ENCODE measurements at places on chromosomes 5 and 9.
A peak's percentile ranks its signal among the peaks of the same experiment; 100 is the strongest.

DNA sequence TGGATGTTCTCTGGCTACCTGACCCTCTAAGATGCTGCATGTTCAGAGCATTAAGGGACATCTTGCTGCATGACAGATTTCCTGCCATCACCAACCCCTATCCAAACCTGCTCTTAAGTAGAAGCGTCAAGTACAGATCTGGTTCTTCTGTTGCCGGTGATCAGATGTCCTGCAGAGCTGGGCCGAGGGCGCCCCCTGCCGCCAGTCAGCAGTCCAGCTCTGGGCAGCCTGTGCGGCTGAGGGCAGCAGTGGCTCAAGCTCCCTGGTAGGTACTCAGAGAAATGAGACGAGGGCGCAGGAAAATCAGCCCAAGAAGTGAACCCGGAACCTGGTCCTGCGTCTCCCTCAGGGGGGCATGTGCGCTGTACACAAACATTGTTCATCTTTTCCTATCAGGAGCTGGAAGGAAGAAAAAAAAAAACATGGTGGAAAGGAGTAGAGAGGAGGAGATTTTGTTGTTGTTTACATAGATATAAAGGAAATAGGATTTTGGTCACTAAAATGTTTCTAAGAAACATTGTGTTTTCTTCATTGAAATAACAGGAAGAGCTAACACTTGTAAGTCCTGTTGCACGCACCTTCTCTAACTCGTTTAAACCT, 95.8 kb downstream of the CFAP90 start:
- peak; percentile 30 for DNase-seq

DNA sequence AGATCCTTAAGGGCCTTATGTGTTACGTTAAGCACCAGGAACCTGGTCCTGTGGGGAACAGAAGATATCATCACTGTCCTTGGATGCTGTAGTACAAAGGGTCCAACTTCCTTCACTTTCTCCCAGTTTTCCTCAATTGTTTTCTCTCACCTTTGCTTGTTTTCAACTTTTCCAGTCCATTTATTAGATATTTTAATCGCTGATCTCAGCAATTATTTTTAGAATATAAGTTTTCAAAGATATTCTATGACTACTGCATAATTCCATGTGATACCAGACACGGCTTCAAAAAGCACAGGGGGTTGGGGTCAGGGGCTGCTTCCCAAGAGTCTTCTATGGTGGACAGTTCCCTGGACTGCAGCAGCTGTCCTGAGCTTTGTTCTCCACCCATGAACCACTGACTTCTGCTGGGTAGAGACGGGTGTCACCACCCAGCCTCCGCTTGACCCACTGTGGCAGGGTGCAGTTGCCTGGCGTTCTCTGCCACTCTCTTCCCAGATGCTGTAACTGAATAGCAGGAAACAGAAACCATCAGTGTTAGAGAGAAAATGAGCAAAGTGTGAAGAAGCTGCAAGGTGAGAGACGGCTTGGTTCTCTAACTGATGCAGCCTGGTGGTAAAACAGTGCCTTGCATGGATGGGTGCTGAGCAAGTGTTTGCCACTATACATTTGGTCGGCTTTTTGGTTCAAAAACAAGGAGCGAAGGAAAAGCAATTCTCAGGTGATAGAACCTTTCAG, 383.0 kb downstream of the RAB3C start:
- DNase-seq: no peak

DNA sequence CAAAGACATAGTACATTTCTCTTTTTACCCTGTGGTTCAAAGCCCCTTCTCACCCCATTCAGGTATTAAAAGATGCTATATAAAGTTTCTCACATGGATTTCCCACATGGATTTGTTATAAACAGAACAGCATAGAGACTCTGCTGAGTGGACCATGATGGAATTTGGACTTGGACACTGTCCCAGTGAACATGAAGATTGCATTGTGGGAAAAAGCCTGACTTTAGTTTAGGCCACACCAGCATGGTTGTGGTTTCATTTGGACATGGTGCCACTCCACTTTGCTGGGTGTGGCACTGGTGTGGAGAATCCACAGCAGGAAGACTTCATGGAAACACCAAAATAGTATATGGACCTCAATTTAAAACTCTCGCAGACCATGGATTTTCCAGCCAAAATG, 124.6 kb downstream of the ARHGAP26 start:
- no peak for DNase-seq

GRCh38 chr5:149168276-149168906, 27.1 kb downstream of the ABLIM3 start:
- DNase-seq: no peak

DNA sequence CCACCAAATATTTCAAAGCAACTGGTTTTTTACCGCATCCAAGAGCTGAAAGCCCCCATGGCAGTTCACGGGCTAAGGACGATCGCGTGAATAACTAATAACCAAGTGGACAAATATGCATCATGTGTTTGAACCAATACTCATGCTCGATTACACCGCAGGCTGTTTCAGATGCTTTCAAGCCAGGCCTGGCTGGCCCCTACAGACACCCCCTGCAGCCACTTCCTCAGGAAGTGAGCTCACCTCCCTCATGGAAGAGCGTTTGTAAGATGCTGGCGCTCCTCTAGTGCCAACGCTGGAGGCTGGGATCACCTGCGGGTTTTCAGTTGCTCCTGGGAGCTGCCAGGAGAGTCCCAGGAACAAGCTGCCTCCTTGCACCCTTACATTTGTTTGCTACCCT, 53.9 kb upstream of the PTCH1 start:
- no peak for DNase-seq

DNA sequence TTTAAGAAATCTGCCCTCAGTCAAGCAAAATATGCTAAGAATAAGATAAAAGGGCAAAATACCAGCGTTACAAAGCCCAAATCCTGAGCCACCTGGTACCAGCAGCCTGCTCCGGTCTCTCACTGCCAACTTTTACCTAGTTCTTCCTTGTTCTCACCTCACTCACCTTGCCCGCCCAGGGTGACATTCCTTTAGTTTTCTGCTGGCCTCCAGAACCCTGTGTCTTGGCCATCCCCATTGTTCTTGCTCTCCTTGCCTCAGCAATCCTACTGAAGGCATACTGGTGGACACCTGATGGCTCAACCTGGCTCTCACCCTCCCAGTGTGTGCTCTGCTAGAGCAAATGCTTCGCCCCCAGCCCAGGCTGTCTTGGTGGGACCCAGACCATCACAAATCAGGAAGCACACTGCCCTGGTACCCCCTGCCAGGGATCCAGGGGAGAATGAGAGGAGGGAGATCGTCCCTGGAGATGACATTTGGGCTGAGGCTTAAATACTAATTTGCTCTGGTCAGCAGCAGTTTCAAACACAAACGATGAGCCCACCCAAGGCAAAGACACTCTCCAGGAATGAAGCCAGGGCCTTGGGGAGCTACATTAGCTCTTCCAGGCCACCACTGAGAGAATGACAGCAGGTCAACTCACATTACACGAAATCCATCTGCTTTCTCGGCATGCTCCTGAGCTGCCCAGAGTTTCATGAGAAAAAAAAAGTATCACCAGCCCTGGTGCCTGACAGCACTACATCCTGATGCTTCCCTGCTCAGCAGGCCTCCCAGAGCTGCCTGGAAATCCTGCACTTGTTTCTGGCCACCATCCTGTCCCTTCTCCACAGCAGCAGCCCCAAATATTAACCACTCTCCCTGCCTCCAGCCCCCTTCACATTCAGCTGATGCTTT, 12.2 kb upstream of the SEPTIN8 start:
- DNase-seq: no peak

DNA sequence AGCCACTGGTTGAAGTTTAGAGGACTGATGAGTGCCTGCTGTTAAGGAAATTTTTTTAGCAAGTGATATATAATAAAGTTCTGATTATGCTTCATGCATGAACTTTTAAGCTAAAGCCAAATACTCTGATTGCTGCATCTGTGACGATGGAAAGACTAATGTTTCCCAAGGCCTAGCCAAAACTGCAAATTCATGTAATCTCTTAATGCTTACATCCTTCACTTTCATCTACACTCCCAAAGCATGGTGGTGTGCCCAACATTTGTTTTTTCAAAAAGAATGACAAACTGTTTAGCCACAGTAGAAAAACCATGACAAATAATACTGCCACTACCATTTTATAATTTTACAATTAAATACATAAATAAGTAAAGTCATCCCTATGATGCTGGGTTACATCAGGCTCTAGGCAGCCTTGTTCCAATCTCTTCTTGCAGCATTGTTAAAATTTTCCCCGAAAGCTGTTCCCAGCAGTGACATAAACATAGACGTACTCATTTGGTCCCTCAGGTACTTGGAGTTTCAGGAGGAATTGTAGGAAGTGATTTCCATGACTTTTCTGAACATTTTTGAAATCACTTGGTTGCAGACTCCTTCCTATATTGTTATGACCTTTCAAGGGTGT, 625.3 kb upstream of the DMAC1 start:
- no peak for DNase-seq

- DNase-seq: no peak
These were observed 4.3 kb downstream of the ERAP2 start for GRCh38 chr5:96880444-96881164.

- DNase-seq: no peak
These were observed 92.7 kb upstream of the HAND1 start for GRCh38 chr5:154570572-154571324.

GRCh38 chr5:96741891-96742309, 65.8 kb downstream of the ERAP1 start:
- no peak for DNase-seq

GRCh38 chr9:69815313-69815712, 5.3 kb upstream of the CFAP95 start:
- DNase-seq: no peak

GRCh38 chr5:88691945-88692868, 190.8 kb downstream of the MEF2C start:
- DNase-seq: no peak

GRCh38 chr5:89187883-89188465, 305.0 kb upstream of the MEF2C start:
- no peak for DNase-seq

DNA sequence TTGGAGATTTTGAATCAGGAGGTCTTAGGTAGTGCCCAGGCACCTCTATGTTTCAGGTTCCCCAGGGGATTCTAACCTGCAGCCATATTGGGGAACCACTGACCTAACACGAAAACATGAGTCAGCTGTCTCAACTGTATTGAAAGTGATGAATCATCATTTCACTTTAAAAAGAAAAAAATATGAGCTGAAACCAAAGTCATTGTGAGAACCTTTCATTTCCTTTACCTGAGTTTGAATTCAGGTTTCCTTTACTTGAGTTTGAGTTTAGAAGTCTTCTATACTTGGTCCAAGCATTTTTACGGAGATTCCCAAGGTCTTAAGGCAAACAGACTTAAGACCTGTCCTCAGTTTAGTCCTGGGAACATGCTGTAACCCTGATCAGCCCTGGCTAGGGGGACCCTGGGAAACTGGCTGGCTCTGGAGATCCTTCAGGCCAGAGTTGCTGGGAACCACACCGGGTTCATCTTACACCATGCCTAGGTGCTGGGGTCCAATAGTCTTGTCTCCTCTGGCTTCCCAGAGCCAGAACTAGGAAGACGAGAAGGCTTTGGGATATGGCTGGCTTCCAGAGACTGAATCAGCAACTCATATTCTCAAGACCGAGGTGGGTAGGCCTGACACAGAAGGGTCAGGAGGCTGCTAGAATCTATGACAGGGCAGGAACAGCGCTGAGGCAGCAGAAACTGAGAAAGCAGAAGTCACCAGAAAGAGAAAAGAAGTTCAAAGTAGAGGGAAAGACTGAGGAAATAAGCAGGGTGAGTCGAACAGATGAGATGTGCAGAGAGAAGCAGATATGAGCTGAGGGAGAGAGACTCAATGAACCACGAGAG, 16.4 kb upstream of the PDCD1LG2 start:
- DNase-seq: no peak

GRCh38 chr9:123735376-123735775, 194.6 kb downstream of the DENND1A start:
- DNase-seq: no peak

- DNase-seq: no peak
These were observed 59.5 kb downstream of the FGF10 start for GRCh38 chr5:44329716-44330115.

DNA sequence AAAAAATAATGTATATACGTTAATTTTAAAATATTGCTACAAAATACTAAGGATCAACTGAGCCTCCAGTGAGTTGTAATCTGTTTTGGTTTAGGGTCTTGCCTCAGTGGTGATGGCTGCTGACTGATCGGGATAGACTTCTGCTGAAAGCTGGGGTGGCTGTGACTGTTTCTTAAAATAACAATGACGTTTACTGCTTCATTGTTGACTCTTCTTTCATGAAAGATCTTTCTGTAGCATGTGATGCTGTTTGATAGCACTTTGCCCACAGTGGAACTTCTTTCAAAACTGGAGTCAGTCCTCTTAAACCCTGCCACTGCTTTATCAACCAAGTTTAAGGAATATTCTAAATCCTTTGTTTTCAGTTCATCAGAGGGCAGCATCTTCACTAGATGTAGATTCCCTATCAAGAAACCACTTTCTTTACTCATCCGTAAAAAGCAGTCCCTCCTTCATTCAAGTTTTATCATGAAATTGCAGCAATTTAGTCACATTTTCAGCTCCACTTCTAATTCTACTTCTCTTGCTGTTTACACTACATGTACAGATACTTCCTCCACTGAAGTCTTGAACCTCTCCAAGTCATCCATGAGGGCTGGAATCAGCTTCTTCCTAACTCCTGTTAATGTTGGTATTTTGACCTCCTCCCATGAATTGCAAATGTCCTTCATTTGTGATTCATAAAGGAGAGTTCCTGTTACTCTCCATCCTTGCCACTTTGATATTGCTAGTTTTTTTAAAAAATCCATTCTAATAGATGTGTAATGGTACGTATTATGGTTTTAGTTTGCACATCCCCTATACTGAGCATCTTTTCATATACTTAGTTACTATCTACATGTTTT, 41.5 kb upstream of the PTPDC1 start:
- no peak for DNase-seq

GRCh38 chr5:67591491-67591890, 394.9 kb upstream of the CD180 start:
- no peak for DNase-seq

DNA sequence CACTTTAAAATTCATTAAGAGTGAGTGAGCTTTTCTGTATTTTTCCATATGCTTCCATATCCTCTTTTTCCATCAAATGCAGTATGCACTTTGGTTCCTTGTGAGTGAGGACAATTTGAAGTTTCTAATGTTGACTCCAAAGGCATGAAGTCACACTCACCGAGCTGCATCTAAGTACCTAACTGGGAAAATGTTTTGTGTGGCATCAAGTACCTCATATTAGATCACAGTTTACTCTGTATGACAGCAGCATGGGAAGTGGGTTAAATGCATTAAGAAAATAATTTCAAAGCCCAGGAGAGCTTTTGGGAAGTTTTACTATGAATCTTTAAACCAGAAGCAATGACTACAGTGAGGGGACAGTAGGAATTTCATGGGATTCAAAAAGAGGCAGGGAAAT, 207.0 kb downstream of the EFNA5 start:
- no peak for DNase-seq
